ENCODE measurements at places on chromosomes 1 and 21.

DNA sequence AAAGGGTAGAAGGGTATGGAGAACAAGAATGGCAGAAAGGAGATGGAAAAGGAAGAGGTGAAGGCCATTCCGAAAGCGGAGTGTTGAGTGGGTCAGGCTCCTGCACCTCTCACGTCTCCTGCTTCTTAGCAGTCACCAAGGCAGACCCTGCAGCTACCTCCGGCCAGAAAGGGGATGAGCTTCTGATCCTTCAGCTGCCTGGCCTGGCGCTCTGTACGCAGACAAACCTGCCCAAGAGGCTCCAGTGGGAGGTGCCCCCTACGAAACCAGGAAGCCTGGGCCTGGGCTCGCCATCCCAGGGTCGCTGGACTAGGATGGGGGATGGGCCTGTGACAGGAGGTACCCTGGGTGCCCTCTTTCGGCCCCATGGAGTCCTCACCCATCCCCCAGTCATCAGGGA, 3.0 kb downstream of the GPR61 start:
- no peak for DNase-seq

DNA sequence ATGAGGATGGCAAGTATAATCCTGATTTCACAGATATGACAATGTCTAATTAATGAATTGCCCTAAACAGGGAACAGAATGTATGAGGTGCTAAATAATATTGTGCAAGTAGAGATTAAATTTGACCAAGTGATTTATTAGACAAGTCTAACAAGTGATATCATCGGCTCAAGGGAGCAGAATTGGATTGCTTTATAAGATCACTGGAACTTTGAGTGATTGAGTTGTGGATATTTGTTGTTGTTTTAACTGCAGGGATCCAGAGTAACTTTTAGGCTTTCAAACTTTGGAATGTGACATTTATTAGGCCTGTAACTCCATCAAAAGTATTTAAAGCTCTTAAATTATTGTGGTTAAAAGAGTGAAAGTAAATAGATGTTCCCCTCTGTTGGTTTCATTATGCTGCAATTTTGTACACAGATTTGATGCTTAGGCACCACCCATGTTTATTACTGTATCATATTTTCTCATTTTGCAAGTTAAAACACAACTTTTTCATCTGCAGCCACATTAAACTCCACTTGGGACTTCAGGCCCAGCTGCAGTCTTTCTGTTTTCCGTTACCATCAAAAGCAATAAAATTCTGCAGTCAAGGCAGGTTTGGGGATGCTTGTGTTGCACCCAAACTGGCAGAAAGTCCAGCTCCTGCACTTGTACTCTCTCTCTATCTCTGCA, 206.6 kb downstream of the HLX start:
- no peak for DNase-seq

DNA sequence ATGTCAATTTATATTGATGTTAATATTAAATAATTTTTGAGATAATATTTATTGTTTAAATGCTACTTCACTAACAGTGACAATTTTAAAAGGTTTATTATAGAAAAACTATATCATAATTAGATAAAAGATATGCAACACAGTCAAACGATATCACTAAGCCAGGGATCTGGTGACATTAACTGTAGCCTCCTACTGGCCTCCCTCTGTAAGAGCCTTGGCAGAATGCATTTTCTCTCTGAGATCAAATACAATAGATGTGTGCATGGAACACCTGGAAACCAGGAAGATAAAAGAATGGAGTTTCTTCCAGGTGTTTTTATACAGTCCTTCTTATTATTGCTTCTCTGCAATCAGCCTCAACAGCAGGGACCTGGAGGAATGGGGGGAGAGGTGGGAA, 1762.1 kb downstream of the BRINP3 start:
- no peak for DNase-seq

GRCh38 chr1:35499652-35500176, 57.5 kb downstream of the KIAA0319L start:
- peak; percentile 12 for DNase-seq

DNA sequence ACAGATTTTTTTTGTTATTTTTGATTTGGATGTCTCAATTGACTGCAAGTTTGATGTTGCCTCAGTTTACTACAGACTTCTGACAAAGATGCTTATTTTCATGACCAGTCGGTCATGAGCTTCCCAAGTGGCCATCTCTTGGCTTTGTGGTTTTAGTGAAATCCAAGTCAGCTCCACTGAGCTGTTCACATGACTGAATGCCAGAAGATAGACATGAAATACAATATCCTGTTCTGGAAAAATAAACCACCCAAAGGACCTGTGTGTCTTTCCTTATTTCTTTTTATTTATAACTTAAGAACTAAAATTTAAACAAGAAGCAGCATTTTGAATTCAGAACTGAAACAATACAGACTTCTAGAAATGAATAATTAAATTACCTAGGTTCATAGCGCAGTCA, 89.3 kb downstream of the HMCN1 start:
- no peak for DNase-seq

Data from stimulated activated naive CD4-positive, alpha-beta T cell treated with Interleukin-2 at 50 U/mL for 16 hours (primary cell).